Stimulated activated CD4-positive, alpha-beta T cell treated with anti-CD3 and anti-CD28 coated beads, TNF-alpha, amount 100 ng/mL, for 24 hours (primary cell): ENCODE measurements at places on chromosomes 3 and 15.

DNA sequence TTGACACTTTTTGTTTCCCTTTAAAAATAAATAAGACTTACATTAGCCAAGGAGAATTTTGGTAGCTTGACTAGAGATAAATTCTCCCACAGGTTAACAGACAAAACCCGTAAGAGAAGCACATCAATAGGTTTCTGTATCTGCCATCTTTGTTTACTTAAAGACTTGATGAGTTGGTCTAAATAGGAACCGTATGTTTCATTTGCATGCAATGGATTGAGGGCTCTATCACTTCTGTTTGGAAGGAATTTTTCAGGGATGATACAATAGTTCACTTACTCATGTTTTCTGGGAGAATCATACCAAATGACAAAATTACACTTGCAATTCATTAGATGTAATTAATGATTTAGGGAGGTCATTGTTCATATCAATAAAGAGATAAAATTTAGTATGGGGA lies 631.5 kb upstream of the NR2F2 start:
- DNase-seq: no peak

DNA sequence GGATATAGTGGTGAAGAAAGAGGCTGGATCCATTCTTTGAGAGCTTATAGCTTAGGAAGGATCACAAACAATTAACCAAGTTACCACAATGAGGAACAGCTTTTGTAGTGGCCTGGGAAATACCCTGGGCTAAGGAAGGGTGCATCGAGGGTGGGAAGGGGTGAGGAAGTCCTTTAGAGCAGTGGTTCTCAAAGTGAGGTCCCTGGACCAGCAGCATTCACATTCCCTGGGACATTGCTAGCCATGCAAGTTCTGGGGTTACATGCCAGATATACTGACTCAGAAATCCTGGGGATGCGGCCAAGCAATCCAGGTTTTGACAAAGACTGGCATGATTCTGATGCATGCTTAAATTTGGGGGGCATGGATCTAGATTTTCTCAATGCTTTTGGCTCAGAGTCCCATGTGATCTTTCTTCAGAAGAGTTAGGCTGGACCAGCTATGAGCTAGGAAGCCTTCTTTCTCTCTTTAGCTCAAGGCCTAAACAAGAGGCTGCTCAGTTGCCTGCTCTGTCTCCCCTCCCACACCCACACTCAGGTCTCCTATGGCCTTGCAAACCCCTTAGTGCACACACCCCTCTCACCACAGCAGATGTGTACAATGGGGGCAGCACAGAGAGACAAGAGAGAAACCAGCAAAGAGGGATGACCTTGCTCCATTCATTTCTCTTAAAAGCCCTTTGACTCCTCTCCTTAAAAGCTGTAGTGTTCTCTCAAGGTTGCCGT lies 1.8 kb upstream of the CCR1 start:
- no peak for DNase-seq

DNA sequence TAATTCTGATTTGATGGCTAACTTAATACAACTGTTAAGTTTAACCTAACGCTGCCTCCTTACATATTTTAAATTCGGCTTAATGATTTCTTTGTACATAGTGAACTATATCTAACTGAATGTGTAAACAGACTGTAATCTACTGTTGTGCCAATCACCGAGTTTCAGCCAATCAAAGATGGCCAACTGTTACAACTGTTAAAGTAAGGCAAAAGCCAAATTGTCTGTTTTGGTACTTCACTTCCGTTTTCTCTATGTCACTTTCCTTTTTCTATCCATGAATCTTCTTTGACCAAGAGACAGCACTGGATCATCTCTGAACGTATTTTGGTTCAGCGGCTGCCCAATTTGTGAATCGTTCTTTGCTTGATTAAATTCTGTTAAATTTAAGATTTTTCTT lies 137.0 kb downstream of the LMLN start:
- DNase-seq: no peak

- no peak for DNase-seq
Observed at GRCh38 chr3:152684279-152684678, 150.7 kb upstream of the P2RY1 start.

DNA sequence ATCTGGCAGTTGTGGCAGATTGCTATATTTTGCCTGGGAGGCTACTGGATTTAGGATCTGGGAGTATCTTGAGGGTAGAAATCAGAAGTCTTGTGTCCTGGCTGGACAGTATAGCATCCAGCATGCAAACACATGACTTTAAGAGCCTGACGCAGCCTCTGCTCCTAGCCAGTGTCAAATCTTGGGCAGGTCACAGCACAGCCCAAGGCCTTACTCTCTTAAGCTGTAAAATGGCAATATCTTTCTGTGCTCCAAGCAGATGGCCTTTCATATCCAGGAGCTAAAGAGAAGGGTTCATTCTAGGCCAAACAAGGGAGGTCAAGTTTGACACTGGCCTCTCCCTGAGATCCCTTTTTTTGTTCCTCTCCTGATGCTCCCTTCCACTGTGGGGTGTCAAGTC lies 19.8 kb upstream of the RAD18 start:
- DNase-seq: no peak

- peak; percentile 16 for DNase-seq
Observed at GRCh38 chr3:163490119-163490518, 1588.2 kb downstream of the SI start.

- no peak for DNase-seq
Observed at GRCh38 chr3:190279690-190280089, 42.6 kb downstream of the CLDN1 start.

DNA sequence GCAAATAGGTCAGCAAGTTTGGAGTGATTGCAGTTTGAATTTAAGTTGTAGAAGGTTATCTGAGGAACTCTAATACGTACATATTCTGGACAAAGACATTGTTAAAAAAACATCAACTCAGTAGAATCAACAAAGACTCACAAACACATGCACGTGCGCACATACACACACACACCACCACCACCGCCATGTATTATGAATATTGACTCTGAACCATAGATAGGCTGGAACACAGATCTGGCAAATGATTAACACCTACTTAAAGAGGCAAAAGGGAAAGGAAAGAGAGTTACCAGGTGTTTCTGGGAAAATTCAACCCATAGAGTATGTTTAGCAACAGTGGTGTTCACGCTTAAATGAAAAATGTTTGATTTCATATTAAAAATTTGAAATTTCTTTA lies 334.2 kb upstream of the ALCAM start:
- DNase-seq: no peak

DNA sequence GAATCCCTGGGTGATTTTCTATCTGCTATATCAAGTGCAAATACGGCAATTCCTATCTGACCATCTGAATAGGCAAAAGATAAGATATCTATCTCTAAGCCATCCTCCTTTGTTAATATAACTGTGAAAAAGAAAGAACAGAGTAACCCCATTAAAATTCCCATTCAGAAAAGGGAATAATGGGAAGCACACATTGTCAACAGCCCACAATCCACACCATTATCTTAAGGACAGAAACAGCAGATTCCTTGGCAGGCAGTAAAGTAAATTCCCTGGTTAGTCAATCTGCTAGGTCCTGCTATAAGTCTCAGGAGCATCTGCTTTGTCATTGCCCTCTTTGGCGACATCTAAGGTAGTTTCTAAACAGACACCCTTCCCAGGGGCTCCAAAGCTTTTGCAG lies 21.9 kb upstream of the NRG4 start:
- DNase-seq: no peak

GRCh38 chr3:194051366-194052149 lies 84.4 kb upstream of the HES1 start:
- DNase-seq: no peak

DNA sequence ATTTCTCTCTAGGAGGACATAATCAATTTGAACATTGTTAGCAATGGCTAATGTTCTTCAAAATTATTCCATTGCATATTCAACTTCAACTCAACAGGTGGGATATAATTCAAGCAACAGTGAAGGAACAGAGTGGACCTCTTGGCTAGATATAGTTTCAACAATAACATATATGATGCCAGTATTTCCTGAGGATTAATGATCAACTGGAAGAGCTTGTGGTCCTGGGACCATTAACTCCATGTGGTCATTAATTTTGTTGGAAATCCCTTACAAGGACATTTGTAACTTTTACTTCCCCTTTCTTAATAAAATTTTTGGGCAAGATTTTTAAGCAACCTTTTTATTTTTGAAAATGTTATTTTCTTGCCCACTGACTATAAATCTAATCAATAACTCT lies 54.3 kb upstream of the ROBO2 start:
- no peak for DNase-seq

GRCh38 chr3:126259411-126260391 lies 79.3 kb upstream of the ALDH1L1 start:
- no peak for DNase-seq

DNA sequence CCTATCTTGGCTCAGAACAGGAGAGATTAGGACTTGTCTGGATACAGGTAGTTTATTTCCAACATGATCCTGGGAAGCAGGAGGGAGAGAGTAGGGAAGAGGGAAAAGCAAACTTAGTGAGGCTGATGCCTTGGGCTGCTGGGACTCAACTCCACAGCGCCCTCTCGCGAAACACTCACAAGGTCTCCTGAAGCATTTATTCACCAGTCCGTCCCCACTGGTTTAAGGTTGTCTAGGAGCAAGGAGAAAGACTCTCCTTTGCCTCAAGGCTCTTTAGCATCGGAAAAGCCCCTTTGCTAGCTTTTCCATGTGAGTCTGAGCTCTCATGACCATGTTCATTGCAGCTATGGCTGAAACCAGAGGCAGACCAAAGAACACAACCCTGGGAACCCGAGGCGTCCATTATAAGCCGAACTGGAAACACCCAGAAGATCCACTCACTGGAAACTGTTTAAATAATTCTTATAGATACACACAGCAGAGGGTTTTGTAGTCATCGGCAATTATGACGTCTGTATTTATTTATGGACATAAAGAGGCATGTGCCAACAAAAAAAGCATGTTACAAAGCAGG lies 244.5 kb downstream of the CD47 start:
- no peak for DNase-seq

- no peak for DNase-seq
Observed at GRCh38 chr3:172315401-172316091, 132.7 kb downstream of the GHSR start.

- DNase-seq: no peak
Observed at GRCh38 chr3:28824316-28824715, 456.6 kb upstream of the RBMS3 start.

- no peak for DNase-seq
Observed at GRCh38 chr15:70303981-70304380, 206.3 kb upstream of the TLE3 start.

DNA sequence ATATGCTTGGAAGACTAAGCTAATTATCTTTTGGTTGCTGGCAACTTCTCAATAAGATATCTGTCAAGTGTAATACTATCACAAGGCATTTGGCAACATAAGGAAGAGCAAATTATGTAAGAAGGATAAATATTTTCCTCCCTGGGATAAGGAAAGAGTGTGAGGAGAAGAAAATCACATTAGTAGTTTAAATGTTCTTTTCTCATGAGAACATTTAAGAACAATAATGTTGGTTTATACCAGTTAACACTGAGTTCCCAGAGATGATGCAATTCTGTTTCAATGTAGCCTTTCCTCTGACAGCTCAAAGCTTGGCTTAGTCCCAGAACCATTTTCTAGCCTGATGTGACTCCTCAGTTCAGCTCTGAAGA lies 66.1 kb upstream of the NPHP3 start:
- no peak for DNase-seq

GRCh38 chr3:183128709-183129108 lies 29.4 kb upstream of the MCCC1 start:
- no peak for DNase-seq

DNA sequence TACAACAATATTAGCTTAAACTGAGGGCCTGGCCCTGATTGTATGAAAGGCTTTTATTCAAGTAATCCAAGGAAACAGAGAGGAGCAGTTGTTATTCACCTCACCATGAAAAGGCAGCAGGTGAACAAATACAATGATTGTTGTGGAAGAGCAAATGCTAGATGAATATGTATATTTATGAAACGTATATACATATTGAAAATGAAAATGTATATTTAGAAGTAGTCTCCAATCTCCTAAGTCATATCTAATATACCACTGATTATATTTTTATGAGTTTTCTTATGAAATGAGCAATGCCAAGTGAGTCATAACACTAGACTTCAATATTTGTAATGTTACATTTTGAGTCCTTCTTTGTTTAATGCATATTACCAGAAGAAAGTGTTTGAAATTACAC lies 116.2 kb upstream of the KCNMB2 start:
- no peak for DNase-seq

DNA sequence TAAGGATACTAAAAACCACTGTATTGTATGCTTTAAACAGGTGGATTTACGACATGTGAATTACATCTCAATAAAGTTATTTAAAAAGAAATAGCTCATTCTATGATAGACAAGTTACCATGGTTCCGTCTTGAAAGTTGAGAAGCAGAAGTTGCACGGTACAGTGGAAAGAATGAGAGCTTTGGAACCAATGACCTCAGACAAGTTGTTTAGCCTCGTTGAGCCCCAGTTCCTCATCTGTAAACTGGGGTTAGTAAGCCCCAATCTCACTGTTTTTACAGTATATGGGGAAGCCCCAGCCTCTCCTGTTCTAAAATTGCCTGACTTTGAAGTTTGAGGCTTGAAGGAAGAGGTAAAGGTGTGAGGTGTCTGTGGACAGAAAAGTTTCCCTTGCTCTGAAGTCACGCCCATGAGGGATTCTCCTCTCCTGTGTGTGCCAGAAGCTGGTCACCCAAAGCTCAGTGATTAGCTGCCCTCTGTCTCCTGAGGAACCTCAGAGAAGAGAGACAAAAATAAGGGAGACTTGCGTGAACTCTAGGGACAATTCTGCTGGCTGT lies 10.0 kb downstream of the CRYGS start:
- DNase-seq: peak; percentile 43
